ENCODE measurements at places on chromosomes 5 and 9.

- DNase-seq = no peak
Observed at GRCh38 chr5:173045474-173045873, 10.7 kb upstream of the CREBRF start.

DNA sequence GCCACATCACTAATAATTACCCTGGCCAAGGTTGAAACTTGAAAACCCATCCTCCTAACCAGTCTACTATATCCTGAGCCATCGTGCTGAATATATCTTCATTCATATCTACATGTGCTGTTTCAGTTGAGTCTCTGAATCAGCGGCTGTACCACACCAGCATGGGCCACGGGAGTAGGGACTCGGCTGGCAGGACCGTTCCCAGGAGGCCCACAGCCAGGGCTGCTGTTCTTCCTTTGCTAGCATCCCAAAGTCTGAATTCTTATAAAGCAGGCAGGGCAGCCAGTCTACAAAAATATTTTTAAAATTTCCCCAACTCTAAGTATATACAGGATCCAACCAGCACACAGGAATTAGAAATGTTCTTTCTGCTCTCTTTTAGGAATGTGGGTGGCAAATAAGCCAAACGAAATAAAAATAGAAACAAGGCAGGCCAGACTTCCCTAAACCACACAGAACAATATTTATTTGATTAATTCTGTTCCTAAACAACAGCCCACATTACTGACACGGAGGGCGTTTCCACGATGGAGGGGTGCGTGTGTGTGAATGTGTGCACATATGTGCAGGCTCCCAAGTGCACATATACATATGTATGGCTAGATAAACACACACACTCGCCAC lies 42.8 kb upstream of the EQTN start:
- no peak for DNase-seq

GRCh38 chr5:15554542-15554941 lies 54.6 kb downstream of the FBXL7 start:
- DNase-seq = no peak

- DNase-seq = peak; percentile 85
Observed at GRCh38 chr9:137578518-137579258, at the start of gene DPH7. DPH7 (minus strand) TSS chr9:137578925; CDS start chr9:137578777, 148 bp downstream.

DNA sequence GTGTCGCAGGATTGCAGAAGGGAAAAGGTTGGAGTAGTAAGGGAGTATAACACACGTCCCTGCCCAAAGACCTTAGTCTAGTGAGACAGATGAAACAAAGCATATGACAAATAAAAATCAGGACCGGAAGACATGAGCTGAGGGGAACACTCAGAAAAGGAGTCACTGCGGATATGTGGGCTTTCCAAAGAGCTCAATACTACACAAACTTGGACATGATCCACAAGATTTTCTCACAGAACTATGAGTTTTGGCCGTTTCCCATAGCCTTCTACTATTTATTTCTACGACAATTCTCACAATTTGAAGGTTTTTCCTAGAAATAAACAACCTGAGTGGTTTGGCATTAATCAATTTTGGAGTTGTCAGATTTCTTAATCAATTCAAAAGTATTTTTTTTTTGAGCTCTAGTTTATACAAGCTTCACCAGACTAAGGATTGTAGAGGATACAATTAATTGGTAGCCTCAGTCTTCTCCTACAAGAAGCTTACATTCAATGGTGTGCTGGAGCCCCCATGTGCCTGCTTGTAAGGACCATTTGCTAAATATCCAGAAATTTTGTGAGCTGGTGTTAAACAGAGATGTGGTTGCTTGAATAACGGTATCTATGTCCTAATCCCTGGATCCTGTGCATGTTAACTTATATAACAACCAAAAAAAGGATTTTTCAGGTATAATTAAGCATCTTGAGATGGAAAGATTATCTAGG lies 91.4 kb downstream of the ADAMTS12 start:
- DNase-seq = peak; percentile 58

DNA sequence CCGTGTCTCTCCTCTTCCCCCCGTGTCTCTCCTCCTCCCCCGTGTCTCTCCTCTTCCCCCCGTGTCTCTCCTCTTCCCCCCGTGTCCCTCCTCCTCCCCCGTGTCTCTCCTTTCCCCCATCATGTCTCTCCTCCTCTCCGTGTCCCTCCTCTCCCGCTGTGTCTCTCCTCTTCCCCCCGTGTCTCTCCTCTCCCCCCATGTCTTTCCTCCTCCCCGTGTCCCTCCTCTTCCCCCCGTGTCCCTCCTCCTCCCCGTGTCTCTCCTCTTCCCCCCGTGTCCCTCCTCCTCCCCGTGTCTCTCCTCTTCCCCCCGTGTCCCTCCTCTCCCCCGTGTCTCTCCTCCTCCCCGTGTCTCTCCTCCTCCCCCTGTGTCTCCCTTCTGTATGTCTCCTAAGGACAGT lies 12.8 kb upstream of the RNU6ATAC start:
- no peak for DNase-seq

DNA sequence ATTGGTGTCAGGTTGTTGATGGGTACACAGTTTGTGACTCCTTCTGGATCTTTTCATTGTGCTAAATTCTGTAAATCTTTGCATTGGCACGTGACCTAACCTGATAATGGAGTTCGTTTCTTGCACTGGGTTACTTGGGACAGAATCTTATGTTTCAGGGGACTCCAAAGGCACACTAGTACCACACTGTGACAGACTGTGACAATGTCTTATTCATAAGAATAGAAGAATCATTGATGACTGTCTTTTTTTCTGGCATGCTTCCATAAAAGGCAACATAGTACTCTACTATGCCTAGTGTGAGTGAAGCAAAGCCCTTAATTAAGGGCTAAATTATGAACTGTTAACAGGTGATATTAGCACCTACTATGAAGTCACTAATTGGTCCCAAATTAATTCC lies 35.4 kb upstream of the RICTOR start:
- DNase-seq = no peak

DNA sequence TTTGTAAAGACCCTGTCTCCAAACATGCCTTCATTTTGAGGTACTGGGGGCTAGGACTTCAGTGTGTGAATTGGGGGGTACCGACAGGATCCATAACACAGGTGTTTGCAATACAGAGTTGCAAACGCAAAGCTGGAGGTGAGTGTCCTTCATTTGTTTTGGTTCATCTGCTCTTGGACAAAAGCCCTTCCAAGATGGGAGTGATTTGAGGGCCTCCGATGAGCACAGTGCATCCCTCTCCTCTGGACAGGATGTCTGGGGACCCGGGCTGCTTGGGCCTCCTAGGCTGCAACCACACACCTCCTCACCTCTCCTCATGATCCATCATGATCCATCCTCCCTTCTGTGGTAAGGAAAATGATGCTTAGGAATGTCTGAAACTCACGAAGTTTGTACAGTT lies 23.8 kb downstream of the FGD3 start:
- no peak for DNase-seq

GRCh38 chr5:337563-338130 lies 16.1 kb downstream of the AHRR start:
- DNase-seq = peak; percentile 53

GRCh38 chr9:20331095-20331685 lies 291.1 kb downstream of the MLLT3 start:
- DNase-seq = no peak

GRCh38 chr9:136773386-136774044 lies 9.2 kb upstream of the LCN15 start:
- no peak for DNase-seq

DNA sequence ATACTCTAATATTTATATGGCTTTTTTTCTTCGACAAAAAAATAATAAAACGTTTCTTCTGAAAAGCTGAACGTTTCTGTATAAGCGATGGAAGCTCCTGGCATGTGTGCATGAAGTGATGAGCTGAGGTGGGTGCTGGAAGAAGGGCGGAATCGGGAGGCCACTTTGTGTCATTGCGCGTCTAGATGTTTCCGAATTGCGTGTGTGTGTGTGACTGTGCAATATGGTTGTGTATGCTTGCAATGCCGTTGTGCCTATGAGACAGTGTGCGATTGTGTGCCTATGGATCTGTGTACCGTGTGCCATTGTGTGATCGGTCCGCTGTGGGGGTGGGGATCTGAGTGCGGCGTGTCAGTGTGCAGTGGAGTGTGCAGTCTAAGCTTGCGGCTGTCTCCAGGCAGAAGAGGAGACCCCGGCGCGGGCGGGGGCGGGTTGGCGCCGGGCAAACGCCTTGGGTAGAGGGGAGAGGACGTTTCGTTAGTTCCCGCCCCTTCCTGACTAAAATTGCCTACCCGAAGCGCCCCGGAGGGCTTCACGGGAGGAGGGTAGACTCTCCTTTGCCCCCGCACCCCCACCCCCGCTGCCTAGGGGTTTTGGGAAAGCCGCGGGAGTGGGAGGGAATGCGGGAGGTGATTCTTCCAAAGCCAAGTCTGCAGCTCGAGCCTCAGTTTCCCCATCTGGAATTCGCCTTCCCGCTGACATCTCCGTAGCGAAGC lies 24.2 kb downstream of the PCDHGC5 start:
- DNase-seq = peak; percentile 61

DNA sequence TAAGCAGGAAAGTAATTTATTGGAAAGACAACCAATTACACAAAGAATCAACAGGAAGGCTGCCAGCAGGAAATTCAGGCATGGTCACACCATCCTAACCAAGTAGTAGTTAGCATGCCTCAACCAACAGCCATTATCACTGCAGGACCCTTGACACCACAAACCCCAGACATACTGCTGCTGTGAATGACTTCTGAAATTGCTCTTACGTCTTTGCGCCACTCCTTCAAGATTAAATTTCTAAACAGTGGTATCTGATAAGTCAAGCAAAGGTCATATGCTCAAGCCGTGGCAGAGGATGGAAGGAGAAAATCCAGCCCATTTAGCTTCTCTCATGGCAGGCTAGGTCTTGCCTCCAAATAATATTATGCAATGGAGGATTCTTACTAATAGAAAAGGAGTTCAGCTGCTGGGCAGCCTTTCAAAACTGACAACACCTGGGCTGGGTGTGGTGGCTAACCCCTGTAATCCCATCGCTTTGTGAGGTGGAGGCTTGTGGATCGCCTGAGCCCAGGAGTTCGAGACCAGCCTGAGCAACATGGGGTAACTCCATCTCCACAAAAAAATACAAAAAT lies 5.0 kb upstream of the PTGER4 start:
- DNase-seq = no peak

- peak; percentile 77 for DNase-seq
Observed at GRCh38 chr9:36276781-36277181, 18.5 kb upstream of the GNE start.

DNA sequence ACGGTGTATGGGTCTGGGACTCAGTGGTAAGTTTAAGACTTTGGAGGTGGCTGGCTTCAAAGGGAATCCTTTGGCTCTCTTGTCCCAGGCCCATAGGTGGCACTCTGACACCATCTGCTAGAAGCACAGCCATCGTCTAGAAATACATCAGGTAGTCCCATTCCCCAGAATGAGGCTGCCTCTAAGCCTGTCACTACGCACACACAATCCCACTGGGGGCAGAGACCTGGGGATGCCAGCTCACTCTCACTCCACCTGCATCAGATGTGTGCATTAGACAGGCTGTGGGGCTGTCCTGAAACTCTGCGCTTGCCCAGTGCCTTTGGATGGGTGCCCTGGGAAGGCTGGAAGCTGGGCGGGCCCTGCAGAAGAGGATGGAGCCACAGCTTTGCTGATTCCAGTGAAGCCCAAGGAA lies 127.5 kb upstream of the PANK3 start:
- peak; percentile 20 for DNase-seq

- DNase-seq = peak; percentile 98
Observed at GRCh38 chr5:34915139-34915855, at the start of the genes BRIX1 and RAD1. BRIX1 (plus strand) TSS chr5:34915711; CDS start chr5:34915739, 28 bp downstream. RAD1 (minus strand) TSS chr5:34915504; CDS start chr5:34914892, 612 bp downstream.

- peak; percentile 67 for DNase-seq
Observed at GRCh38 chr9:131500939-131501541, 1.7 kb upstream of the POMT1 start.

GRCh38 chr5:177509381-177509951 lies at the start of gene DOK3:
DOK3 (minus strand) TSS chr5:177509826; CDS start chr5:177509540, 286 bp downstream.
- no peak for DNase-seq

DNA sequence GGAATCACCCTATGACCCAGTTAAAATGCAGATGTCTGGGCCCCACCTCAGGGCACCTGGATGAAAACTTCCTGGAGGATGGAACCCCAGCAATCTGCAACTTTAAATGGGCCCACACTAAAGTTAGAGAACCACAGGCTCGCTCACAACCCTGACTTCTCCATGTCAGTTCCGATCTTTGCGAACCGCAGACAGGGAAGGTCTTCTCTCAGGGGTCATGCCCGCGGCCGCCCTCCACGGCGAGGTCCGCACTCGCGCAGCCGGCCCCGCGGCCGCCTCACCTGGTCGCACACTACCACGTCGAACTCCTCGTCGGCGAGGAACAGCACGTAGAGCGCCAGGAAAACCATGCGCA lies 499 bp downstream of the ALG2 start:
- no peak for DNase-seq

GRCh38 chr9:118008246-118008645 lies 304.0 kb downstream of the TLR4 start:
- no peak for DNase-seq

DNA sequence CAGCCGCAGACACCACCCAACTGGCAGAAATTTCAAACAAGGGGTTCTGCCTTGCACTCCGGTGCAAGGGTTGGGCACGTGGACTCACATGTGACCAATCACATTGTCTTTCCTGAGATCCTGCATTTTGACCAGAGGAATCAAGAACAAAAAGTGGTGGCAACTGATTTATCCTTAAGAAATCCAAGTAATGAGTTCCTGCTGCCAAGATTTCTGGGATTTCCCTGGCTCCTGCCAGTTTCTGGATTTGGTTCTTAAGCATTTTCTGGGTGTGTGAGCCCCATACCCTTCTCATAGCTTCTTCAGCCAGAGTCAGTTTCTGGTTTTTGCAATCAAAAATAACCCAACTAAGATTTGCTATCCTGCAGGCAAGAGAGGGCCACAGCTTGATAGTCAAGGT lies 17.4 kb upstream of the KCNIP1 start:
- DNase-seq = no peak

GRCh38 chr5:139998837-139999236 lies 44.3 kb downstream of the NRG2 start:
- no peak for DNase-seq

Measured in fibroblast of lung (primary cell).